SHP77 treated with DMSO at 0.1 percent for 48 hours (cell line): ENCODE measurements at places on chromosomes 11 and 22.

- no peak for DNase-seq
Measured at GRCh38 chr11:102891736-102892135, 17.0 kb upstream of the MMP12 start.

DNA sequence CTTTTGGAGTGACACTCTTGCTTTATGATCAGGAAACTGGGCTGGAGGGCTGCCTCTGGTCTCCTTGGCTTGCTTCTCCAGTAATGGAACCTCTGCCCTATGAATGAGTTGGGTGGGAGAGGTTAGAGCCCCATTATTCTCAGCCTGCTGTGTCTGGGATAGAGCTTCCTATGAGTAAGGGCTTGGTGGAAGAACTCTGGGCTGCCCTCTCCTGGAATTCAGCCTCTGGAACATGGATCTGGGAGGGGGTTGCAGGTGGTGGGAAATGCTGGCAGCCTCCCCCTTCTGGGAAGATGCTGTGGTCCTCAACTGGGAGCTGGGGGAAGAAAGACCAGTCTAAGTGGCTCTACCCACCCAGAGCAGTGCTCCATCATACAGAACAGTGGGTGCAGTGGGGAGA lies 81.8 kb upstream of the SYN3 start:
- DNase-seq: no peak

- no peak for DNase-seq
Measured at GRCh38 chr11:134727204-134727603, 315.2 kb upstream of the B3GAT1 start.

GRCh38 chr22:28111501-28112189 lies 192.6 kb upstream of the PITPNB start:
- no peak for DNase-seq

- no peak for DNase-seq
Measured at GRCh38 chr11:123585206-123585605, 69.2 kb downstream of the SCN3B start.

DNA sequence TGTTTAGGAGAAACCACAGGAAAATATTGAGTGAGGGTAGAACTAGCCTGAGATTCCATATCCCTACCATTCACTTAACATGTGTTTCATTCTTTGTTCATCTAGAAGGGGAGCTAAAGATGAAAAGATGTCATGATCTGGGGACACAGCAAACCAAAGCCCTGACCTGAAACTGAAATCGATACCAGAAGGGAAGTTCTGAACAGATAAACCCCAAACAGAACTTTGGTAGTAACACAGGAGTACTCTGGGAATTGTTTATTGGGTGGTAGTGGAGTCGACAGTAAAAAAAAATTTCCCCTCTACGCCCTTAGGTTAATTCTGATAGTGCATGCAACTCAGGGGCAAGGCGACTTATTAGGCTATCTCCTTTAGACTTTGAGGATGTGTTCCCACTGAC lies 27.2 kb downstream of the OR2AT4 start:
- no peak for DNase-seq

DNA sequence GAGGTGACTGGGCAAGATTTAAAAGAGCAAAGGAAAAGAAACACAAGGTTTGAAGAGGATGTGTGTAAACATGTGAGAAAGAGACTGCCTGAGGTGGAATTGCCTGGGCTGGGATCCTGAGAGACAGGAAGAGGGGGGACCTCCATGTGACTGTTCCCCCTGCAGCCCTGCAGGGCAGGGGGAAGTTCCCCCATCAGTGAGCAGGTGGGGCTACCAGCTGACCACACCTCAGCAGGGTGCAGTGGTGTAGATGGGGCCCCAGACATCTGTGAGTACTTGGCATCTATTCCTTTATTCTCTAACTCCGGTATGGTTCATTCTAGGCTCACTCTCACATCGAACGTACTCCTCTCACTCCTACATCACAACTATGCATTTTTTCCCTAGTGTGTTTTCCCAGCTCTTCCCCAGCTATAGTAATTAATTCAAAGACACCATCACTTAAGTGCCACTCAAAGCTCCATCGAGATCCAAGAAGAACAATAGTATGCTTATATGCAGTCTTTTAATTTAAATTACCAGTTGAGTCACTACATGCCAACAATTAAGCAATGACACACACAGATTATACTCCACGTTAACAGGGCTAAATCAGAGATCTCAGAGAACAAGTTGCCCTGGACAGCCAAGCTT lies 42.7 kb downstream of the LGR4 start:
- no peak for DNase-seq

- no peak for DNase-seq
Measured at GRCh38 chr22:38879108-38879729, 7.2 kb upstream of the CBX6 start.

GRCh38 chr11:131065435-131066413 lies 149.4 kb upstream of the SNX19 start:
- no peak for DNase-seq

DNA sequence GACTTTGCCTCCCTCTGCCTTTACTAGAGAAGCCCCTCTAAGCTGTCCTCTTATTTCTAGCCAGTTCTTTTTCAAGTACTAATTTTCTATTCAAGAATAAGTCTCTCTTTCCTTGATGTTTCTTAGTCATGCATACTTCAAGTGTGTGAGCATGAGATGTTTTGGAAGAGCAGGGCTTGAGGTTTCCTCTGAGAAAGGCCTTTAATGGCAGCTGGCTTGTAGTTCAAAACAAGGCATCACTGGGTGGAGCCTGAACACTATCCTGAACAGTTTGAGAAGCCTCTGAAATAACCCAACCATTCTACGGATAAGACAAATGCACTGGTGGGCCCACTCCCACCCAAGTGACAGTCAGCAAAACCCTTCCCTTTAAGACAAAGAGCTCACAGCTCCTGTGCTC lies 37.6 kb downstream of the CLDN25 start:
- no peak for DNase-seq

- no peak for DNase-seq
Measured at GRCh38 chr22:20644071-20644642, 129.8 kb upstream of the SERPIND1 start.

- DNase-seq: no peak
Measured at GRCh38 chr11:3622521-3622920, 19.3 kb downstream of the ART5 start.

- DNase-seq: no peak
Measured at GRCh38 chr11:33643167-33643824, 57.3 kb downstream of the C11orf91 start.

- DNase-seq: no peak
Measured at GRCh38 chr11:85735876-85736460, 50.0 kb upstream of the CCDC89 start.

DNA sequence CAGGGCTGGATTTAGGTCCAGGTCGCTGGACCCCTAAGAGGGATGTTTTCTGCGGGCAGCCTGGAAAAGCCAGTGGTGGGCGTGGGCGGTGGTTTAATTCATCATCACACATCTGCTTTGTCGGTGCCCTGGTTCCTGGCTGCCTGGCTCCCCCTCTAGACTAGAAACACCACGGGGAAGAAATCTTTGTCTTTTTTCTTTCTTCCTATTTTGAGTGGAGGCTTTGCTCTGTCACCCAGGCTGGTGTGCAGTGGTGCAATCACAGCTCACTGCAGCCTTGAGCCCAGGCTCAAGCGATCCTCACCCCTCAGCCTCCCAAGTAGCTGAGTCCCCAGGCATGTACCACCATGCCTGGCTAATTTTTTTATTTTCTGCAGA lies 86.6 kb upstream of the LINC01488 start:
- DNase-seq: no peak

GRCh38 chr11:100999756-101000155 lies 129.9 kb downstream of the PGR start:
- DNase-seq: no peak

DNA sequence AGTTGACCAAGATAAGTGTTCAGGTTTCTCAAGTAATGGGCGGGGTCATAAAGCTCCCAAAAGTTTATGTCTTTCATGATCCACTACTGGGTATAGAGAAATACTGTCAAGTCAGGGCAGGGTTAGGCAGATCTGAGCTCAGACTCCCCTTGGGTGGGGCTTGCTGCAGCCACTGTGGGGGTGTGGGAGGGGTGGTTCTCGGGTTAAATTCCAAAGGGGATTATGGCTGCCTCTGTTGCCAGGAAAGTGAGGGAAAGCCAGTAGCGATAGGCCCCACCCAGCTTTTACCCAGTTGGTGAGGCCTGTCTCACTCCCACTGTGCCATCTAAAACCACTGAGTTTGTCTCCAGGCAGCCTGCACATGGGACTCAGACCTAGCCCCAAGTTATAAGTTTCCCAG lies 37.8 kb downstream of the DLG2 start:
- no peak for DNase-seq

DNA sequence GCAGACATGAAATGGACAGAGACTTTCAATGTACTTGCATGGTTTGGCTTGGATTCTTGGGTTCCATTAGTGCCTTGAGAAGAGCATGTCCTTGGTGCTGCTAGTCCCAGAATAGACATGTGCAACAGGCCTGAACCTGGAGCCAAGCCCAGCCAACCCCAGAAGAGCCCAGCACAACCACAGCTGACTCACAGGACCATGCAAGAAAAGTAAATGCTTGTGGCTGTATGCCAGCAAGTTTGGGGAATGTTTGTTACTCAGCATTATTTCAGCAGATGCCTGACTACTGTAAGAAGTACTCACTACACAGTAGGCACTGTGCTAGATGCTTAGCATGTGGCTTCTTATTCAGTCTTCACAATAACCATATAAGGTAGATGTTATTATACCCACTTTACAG lies 39.2 kb upstream of the HMGXB4 start:
- no peak for DNase-seq

GRCh38 chr11:31656051-31656450 lies 146.5 kb downstream of the ELP4 start:
- DNase-seq: no peak

- DNase-seq: no peak
Measured at GRCh38 chr22:39616051-39616450, 45.5 kb downstream of the CACNA1I start.

DNA sequence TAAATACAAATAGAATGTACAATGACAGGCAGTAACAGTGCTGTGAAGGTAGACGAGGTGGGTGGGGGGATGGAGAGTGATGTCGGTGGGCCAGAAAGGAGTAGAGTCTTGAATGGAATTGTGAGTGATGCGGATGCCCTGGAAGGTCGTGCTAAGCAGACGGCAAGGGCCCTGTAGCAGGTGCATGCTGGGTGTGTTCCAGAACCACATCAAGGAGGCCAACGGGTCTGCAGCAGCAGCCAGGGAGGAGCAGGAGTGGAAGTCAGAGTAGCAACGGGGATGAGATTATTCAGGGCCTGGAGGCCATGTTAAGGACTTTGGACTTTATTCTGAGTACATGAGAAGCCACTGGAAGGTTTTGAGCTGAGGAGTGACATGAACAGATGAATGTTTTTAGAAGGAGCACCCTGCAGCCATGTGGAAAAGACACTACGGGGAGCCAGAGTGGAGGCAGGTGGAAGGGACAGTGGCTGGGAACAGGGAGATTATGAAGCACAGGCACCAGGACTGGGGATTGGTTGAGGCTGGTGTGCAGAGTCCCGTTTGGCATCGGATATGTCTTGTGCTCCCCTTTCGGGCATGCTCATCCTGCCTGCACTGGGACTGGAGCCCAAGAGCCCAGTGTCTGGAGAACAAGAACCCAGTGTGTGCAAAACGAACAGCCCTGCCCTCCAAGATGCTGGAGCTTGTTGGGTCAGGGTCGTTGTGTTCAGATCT lies 74.1 kb downstream of the COMMD9 start:
- no peak for DNase-seq

DNA sequence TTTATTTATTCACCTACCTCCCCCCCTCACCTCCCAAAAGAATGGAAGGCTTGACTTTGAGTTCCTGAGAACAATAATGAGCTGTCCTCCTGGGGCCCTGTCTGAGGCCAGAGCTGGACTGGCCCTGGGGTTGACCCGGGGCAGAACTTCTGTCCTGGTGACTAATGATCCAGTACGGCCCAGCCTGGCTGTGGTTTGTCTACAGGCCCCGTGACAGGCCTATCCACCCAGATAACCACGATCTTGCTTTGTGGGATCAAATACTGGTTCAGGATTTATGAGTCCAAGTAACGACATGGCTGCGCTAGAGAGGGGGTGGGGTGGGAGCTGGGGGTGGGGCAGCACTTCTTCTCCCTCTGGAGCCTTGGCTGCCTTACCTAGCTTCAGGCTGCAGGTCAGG lies 81.5 kb downstream of the WT1 start:
- no peak for DNase-seq

DNA sequence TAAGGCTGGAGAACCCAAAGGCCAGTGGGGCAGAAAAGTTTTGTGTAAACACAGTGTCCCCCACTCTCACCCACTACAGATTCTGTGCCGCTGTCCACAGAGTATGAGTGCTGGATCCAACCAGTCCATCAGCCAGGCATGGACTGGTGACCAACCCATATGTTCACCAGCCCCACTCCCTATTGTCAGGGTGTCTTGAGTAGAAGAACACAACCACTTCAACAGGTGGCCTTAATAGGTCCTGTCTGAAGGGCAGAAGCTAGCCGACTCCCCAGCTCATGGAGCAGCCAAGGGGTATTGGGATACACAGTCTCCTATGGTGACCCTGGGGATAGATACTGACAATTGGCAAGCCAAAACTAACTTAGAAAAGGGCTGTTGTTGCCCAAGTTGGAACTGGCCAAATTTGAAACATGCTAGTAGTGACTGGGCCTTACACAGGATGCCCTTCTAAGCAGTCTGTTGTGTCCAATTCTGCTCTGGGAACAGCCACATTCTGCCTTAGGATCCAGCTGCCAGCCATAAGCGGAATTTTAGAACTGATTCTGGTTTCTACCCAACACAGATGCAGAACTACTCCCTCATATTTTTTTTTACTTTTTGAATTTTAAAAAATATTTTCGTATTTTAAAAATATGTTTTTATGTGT lies 19.8 kb upstream of the PGM2L1 start:
- DNase-seq: no peak

GRCh38 chr22:41471568-41471967 lies 2.7 kb downstream of the ACO2 start:
- no peak for DNase-seq

DNA sequence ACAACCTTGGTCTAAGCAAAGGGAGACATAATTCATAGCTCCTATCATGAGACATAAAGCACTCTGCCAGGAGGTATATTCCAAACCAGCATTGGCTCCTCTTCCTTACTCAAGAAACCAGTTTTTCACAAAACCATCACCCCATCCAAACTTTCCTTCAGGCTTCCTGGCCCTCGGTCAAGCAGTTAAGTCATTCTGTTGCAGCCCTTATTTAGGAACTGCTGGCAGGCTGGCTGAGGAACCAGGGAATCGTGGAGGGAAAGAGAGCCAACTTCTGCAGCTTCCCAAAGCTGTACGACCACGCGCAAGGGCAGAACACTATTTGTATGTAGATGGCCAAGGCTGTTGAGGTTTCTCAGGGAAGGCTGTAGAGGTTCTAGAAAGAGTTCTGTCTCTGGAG lies 680 bp downstream of the IFT46 start:
- DNase-seq: no peak
